Uterus (tissue), 4 donors: ENCODE measurements at places on chromosomes 2 and 18.

GRCh38 chr18:38909972-38910371 lies 1344.4 kb upstream of the CELF4 start:
- DNase-seq = no peak

DNA sequence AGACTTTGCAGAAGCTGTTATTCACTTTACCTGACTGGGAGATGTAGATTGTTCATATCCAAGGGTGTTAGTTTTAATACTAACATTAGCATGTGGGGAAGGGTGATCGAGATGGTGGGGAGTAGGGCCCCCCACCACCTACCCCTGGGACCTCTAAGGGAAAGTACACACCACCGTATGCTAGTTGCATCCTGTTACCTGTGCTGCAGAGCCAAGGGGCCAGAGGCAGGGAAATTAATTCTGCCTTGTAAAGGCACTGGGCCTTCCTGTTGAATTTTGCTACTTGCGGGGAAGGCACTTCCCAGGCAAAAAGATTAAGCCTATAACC lies 9.0 kb downstream of the STEAP3 start:
- DNase-seq = no peak

GRCh38 chr2:148534416-148535204 lies 109.9 kb upstream of the EPC2 start:
- DNase-seq = no peak

DNA sequence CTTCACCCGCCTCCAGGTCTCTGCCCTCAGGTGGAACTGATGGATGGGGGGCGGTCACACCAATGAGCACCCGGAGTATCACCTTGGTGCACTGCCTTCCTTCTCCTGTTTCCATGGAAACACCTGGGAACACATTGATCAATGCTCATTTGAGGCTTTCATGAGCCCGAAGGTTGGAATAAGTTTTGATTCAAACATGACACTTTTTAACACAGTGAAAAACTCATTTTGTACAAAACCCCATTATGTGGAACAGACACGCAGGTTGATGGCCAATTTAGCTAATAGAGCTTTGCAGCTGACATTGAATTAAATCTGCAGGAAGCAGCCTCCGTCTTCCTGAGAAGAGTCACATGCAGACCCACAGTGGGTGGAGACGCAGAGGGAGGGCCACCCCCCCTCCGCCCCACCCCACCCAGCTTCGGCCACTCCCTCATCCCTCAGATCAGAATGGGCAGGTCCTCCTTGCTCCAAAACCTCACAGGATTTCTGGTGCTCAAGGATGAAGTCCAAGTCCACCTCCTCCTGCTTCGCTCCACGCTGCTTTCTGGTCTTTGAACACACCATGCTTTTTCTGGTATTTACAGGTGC lies 96.0 kb upstream of the MYCN start:
- no peak for DNase-seq

- DNase-seq = no peak
These were observed 6.2 kb downstream of the HES6 start for GRCh38 chr2:238233625-238234024.

- DNase-seq = no peak
These were observed 245.9 kb upstream of the PXDN start for GRCh38 chr2:1990151-1990589.
